Skeletal muscle cell (primary cell): ENCODE measurements at places on chromosomes 6 and 20.

- DNase-seq, result no peak
These were observed 372.7 kb upstream of the SULF2 start for GRCh38 chr20:48158014-48158413.

DNA sequence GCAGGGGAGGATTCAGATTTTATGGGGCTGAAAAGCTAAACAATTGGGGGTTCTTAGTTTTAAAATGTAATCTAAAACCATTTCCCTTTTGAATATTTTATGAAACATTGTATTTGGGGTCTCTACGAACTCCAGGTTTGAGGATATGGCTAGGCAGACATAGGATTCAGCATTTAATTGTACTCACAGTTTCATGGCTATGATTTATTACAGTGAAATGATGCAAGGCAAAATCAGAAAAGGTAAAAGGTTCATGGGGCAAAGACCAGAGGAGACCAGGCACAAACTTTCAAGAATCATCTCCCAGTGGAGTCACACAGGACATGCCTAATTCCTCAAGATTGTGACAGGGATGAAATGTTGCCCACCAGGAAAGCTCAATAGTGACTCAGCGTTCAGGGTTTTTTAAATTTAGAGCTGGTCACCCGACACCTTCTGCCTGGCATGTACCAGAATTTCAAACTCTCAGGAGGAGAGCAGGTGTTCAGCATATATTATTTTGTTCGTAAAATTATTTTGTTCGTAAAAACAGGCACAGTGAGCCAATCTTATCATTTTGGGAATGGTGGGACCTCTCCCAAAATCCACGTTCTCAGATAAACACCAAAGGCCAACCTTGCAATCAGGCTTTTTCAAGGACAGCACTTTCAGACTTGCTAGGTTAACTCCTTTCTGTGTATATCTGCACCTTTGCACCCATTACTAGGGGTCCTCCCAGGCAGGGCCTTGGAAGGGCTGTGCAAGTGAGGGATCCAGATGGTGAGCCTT, 270.3 kb downstream of the NKAIN2 start:
- no peak for DNase-seq

GRCh38 chr6:168004023-168004422, 6.6 kb downstream of the KIF25 start:
- no peak for DNase-seq

GRCh38 chr6:106549521-106549920, 79.8 kb downstream of the RTN4IP1 start:
- no peak for DNase-seq

- no peak for DNase-seq
These were observed 42.6 kb downstream of the UQCC2 start for GRCh38 chr6:33668914-33669313.

DNA sequence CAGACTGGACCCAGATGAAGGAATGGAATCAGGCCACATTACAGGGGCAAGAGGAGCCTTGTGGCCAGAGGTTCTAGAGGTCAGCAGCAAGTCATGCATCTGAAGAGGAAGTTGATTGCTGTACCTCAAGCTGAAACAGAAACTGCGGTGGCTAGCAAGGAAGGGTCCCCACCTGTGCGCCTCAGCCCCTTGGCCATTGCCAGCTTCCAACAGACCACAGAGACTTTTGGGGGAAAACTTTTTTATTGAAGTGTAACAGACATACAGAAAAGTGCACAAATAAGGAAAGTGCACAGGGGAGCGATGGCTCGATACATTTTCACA, 26.8 kb upstream of the SLC9A8 start:
- no peak for DNase-seq

DNA sequence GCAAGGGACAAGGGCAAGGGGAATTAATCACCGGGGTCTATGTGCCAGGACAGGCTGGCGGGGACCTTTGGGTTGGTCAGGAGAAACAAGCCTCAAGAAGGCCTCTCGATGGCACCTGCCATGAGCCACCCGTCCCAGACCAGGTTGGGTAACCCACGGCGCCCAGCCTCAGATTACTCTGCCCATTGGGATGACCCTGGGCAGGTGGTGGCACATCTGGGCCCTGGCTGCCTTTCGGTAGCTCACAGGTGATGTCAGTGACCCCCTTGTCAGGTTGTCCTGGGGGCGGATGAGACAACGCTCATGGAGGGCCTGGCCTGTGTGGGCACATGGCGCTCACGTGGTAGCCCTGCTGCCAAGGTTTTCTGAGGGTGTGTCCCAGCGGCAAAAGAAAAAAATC, 152.2 kb downstream of the SYCP2 start:
- no peak for DNase-seq

DNA sequence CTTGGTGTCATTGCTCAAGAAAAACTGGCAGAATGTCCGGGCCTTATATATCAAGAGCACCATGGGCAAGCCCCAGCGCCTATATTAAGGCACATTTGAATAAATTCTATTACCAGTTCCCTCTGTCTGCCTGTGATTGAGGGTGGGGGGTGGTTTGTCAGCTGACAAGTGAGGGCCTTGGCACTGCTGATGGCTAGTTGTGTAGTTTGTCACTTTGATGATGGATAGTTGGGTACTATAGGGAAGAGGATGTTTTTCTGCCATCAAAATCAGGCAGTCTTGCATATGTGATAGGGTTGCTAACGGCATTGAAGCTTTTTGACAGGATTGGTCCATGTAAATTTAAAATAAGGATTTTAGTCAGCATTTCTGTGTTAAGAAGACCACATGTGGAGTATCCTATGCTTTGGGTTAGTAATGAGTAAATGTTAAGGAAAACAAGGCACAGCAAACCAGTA, 2.5 kb downstream of the RPL10A start:
- DNase-seq, result no peak

GRCh38 chr20:35511814-35512420, 17.5 kb downstream of the C20orf173 start:
- DNase-seq, result no peak

DNA sequence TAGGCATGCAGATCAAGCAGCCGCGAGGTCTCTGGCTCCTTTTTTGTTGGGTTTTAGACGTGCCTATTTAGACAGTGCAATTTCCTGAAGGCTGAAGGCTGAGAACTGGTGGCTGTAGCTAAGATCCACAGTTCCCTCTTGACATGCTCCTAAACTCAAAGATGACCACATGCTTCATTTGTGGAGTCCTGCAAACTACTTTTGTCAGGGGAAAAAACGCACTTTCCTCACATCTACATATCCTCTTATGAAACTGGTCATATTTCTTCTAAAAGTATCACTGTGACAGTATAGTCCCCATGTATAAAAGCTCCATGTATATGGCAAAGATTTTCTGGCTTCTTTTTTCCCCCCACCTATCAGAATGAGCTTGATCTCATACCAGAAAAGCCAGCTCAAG, 30.7 kb downstream of the LYRM4 start:
- no peak for DNase-seq

DNA sequence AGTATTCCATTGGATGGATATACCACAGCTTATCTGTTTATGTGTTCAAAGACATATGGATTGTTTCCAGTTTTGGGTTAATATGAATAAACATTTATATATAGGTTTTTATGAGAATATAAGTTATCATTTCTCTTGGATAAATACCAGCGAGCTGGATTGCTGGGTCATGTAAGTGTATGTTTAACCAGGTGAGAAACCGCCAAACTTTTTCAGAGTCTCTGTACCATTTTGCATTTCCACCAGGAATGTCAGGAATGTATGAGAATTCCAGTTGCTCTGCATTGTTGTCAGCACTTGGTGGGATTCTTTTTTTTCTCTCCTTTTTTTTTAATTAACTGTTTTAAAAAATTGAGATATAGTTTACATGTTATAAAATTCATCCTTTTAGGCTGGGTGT, 52.1 kb downstream of the PHF20 start:
- no peak for DNase-seq

DNA sequence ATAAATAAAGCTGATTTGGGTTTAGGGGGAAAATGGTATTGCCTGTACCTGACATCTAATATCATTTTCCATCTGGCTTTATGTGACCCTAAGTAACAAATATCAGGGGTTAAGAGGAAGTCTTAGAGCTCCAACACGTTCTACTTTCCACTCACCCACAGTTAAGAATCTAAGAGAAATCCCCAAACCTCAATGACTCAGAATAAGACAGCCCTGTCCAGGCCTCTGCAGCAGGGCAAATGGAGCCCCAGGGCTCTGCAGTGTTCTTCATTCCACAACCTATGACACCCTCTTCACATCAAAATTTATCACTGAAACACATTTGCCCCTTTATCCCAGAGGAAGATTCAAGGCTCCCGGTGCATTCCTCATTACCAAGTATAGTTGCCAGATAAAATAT, 20.3 kb upstream of the TENT5A start:
- DNase-seq, result peak; percentile 38

GRCh38 chr20:12414446-12415274, 497.0 kb downstream of the BTBD3 start:
- no peak for DNase-seq

DNA sequence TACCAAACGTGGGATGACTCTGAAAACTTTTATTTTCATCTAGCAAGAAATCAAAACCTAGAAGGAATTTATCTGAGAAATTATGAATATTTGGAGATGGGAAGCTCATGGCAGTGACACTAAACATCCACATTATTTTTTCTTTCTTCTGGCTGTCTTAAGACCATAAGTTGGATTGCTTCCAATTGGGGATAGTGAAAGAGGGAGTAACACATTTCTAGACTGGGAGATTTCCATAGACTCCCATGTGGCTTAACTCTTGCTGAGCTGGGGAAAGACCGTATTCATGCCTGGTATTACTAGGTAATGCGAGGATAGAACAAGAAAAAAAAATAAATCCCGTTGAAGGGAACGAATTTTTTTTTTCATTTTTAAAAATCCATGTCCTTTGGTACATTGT, 120.0 kb downstream of the UTRN start:
- peak; percentile 52 for DNase-seq

DNA sequence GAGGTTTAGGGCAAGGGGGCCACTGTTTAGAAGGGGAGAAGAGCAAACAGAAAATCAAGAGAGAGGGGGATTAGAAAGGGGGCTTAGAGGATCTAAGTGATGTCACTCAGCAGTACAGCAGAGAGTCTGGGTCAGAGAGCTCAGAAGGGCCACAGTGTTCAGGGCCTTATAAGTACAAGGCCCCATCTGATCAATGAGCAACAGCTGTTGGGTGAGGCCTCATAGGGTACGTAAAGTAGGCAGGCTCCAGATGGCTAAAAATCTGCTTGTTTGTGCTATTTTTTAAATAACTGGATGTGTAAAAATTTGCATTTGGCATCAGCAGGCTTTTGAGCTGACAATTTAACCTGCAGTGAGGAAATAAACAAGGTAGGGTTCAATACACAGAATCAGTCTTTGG, 149.8 kb downstream of the SH3BGRL2 start:
- no peak for DNase-seq

DNA sequence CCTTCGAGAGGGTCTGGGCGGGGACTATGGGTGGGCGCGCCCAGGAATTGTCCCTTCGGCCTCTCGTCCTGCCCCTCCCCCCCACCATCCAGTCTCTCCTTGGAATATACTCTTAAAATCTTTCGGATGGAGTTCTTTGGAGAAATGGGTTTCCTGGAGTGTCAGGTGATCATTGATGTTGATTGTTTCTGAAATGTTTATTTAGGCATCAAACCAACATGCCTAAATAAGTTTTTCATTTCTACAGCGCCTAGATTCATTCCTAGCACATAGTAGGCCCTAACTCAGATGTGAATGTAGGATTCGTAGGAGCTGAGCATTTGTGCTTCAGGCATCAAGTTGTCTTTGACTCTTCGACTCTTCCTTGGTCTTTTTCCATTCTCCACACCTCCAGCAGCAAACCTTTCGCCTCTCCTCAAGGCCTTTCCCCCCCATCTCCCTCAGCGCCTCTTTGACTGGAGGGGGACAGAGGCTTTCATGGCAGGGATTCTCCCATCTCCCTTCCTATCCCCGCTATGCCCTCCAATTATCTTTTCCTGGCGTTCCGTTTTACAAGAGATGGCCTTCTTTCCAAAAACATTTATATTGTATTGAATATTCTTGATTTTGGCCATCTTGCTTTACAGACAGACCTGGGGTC, 610 bp downstream of the CASP8AP2 start:
- no peak for DNase-seq

DNA sequence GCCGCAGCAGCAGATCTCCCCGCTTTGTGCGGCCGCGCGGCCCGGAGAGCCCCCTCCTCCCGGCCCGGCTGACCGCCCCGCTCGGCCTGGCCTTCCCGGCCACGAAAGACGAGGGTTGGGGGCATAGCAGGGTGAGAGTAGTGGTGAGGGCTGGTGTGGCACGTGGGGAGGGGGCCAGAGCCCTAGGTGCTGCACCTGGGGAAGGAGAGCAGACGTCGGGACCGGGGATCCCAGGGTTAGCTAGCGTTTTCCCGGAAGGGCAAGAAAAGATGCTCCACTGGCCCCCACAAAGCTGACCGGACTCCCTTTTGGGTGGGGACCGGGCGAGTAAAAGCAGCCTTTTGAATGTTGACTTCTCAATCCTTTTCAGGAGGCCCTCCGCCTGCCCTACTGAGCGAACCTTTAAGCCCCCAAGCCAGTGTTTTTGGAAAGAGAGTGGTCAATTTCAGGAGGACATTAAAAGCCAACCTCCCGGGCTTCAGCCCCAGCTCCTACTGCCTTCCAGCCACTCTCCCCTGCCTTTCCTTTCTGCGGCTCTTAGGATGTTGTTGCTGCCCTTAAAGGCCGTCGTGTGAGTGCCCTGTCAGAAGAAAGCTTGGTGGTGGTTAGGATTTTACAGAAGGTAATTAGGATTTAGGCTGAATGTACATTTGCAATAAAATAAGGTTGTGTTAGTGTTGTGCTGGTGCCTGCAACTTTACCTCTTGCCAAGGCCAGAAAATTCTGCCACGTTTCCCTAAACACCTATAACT, 648 bp upstream of the BACH2 start:
- DNase-seq, result no peak

DNA sequence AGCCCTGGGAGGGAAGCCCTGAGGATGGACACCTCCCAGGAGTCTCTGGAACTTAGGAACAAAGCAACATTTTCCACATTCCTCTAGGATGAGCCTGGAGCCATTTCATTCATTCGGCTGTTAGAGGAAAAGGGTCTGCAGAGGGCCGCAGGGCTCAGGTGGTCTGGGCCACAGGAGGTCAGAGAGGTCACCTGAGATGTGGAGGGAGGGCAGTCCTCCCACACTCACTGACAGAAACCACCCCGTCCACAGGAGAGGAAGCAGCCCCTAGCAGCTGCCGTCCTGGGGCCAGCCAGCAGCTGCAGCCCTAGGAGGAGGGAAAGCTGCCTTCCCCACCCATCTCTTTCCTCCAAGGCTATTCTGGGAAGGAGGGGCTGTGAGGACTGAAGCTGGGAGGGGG, 207.0 kb downstream of the CDC5L start:
- no peak for DNase-seq

DNA sequence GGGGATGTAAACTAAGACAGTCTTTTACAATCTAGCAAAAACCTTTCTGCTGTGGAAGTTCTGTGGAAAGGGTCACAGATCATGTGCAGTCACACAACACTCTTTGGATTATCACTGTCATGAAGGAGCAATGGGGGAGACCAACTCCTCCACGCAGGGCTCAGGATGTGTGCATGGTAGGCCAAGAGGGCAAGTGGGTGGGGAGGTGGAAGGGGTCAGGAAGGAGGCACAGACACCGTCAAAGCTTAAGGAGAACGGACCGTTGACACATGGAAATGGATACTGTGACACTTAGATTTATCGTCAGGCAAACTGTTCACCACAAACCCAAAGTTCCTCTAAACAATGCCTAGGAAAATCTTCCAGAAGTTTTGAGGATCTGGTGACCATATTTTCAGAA, 215.8 kb downstream of the PAX1 start:
- DNase-seq, result no peak
